Stimulated activated CD4-positive, alpha-beta T cell treated with anti-CD3 and anti-CD28 coated beads, Interleukin-12 subunit alpha, Interleukin-12 subunit beta, amount 100 ng/mL, for 24 hours (primary cell): ENCODE measurements at places on chromosomes 4 and X.

GRCh38 chrX:40727581-40728252 is 7.6 kb downstream of the MED14 start:
- DNase-seq = no peak

GRCh38 chr4:8914461-8915171 is 43.0 kb upstream of the HMX1 start:
- no peak for DNase-seq

GRCh38 chr4:17468619-17469221 is 43.2 kb downstream of the QDPR start:
- no peak for DNase-seq

- no peak for DNase-seq
These were observed 3.4 kb downstream of the CD38 start for GRCh38 chr4:15781427-15782095.

DNA sequence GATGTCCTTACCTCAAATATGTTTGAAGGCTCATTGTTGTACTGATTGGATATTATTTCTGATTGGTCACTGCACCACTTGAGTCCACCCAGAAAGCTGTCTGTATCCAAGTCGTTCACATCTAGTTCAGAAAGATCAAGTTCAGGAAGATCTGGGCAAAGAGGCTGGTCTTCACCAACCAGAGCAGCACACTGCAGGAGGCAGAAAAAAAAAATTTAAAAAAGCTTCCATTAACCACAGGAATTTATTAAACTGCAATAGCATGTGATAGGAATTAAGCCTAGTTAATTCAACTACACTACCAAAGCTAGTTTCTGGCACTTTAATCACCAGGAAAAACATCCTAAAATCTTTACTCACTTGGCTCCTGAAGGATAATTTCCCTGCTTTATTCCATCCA is 5.1 kb downstream of the PPARGC1A start:
- DNase-seq = no peak

DNA sequence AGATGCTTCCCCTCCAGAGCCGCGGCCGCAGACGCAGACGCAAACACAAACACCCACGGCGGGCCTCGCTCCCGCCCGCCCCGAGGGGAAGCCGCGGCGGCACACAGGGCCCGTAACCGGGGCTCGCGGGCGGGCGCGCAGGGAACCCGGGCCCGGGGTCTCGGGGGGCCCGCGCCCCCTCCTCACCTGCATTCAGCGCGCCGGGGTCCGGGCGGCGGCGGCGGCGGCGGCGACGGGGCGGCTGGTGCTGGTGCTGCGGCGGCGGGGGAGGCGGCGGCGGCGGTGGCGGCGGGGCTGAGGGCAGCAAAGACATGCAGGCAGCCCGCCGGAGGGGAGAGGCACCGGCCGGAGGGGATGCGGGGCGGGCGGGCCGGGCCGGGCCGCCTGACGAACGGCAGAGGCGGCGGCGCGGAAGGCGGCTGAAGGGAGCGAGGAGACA is 255 bp upstream of the CNOT6L start:
- peak; percentile 52 for DNase-seq

GRCh38 chr4:176781739-176782100 is 11.0 kb downstream of the VEGFC start:
- DNase-seq = no peak

GRCh38 chr4:41696763-41697162 is 51.8 kb downstream of the PHOX2B start:
- no peak for DNase-seq

DNA sequence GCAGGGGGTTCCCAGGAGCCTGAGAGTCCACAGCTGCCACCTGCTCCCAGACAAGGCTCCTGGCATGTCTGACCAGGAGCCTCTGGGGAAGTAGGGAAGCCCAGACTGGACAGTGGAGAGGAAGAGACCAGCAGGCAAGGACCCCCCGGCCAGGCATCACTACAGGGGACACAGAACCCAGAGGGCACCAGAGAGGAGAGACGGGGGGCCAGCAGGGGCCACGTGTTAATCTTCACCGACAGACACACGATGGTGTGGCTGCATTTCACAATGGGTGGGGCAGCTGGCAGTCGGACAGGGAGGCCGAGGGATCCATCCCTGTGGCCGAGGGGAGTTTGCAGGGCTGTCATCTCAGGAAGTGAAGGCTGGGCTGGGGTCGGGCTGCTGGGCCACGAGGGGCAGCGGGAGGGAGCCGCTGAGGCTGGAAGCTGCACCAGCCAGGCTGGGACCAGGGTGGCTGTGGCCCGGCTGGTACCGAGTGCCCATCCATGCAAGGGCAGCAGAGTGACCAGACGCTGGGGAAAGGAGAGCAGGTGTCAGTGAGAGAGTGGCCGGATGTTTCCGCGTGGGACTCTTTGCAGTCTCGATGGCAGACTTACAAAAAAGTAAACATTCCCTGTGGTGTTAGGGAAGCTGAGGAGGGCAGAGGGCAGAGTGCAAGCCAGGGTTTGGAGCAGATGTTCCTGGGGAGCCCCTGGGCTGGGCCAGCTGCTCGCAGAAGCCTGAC is 4.7 kb downstream of the PDE6B start:
- DNase-seq = no peak

- DNase-seq = no peak
These were observed 79.8 kb downstream of the SPANXN3 start for GRCh38 chrX:143437439-143437838.

DNA sequence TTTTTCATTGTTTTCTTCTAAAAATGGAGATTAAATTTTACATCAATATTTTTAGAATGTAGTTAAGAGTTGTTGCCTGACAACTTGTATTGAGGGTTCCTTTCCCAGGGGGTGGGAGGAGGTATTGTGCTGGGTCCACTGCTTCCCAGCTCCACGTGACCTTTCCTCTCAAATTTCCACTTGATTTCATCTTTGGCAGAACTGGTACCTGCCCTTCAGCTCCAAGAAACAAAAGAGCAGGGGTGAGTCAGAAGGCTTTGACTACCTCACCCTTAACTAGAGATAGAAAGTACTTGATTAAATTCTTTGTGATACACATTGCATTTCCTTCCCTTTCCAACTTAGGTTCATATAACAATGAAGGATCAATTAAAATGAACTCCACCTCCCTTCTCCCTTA is 19.7 kb downstream of the TRIM2 start:
- no peak for DNase-seq

DNA sequence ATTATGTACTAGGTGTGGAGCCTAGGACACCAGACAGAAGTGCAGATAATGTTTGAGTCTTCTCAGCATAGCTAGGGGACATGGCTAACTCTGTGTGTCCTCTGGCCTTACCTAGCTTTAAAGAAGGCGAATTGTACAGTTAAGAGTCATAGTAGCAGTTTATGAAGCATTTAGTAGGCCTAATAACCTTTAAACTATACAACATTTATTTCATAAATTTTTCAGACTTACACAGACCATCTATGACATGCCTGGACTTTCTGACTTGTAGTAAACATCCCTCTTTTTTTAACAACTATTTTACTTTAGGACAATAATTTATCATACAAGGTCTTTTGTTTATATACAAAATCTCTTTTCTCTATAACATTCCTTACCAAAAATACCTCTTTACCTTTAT is 37.4 kb downstream of the ETNPPL start:
- DNase-seq = no peak

- no peak for DNase-seq
These were observed 176.8 kb downstream of the SCFD2 start for GRCh38 chr4:53189011-53189410.

- no peak for DNase-seq
These were observed 161.0 kb upstream of the ANKRD50 start for GRCh38 chr4:124873361-124874171.

GRCh38 chr4:107304699-107305286 is 268.7 kb upstream of the DKK2 start:
- DNase-seq = no peak

DNA sequence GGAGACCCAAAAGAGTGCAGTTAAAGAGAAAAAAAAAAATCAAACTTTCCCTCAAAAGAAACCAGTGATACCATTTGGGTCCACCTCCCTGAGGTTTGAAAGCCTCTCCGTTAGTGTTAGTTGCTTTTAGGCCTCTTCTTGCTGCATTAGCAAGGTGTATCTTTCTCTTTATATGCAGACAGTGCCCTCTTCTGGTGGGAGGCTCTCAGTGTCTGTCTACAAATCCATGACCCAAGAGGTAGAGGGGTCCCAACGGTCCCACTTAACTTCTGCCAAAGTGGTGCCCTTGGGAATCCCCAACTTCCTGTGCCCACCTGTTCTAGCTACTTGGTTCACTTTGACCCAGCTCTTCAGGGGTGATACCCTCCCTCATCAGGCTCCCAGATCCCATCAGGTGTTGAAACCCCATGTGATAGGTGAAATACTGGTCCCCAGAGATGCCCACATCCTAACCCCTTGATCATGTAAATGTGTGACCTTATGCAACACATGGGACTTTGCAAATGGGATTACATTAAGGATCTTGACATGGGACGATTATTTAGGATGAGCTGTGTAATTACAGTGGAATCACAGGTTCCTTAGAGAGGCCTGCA is 63.7 kb upstream of the CD99 start:
- DNase-seq = peak; percentile 25

- no peak for DNase-seq
These were observed 57.9 kb downstream of the CFAP299 start for GRCh38 chr4:80393246-80393969.

DNA sequence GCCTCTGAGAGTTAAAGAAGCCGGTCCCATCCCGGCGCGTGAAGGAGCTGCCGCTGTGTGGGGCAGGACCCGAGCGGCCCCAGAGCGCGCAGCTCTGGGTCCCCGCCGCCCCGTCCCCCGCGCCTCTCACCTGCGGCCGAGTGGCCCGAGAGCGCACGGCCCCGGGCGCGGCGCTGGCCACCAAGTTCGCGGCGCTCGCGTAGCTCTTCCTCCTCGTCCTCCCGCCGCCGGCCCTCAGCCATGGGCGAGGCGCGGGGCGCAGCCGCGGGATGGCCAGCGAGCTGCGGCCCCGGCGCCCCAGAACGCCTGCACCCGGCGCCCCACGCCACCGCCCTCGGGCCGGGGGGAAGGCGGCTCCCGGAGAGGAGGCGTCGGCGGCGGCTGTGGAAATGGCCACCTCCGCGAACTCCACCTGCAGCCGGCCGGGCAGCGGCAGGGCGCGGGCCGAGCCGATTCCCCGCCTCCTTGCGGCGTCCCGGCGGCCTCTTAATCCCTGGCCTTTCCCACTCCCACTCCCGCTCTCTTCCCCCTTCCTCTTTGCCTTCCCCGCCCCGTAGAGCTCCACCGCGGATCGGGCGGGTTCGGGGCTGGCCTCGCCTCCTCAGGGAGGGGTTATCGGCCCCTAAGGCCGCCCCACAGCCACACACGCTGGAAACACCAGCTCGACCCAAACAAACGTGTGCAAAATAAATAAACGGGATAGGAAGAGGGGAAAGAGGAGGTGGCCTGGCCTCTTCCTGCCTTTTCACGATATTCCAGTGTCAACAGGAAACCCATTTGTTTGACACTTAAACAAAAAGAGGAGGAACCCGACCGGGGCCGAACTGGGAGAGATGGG is at the start of gene SH3D19:
SH3D19 (minus strand) TSS at position 495 of the 838 bp plus-strand sequence; CDS start at position 242, 253 bp downstream.
- peak; percentile 3 for DNase-seq

DNA sequence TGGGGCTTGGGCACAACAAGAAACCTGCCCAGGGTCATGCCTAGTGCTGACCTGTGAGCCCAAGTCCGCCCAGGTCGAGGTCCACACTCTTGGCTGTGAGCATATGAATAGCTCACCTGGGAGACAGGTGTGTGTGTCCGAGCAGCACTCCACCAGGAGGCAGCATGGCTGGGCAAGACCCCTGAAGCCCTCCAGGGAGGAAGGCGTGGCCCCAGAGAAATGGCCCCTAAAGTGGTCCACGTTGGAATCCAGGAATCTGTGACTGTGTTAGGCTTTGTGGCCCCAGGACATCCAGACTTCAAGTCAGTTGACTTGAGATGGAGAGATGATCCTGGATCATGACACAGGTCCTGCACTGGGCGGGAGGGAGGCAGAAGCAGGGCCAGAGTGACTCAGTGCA is 138.8 kb downstream of the CPZ start:
- no peak for DNase-seq

DNA sequence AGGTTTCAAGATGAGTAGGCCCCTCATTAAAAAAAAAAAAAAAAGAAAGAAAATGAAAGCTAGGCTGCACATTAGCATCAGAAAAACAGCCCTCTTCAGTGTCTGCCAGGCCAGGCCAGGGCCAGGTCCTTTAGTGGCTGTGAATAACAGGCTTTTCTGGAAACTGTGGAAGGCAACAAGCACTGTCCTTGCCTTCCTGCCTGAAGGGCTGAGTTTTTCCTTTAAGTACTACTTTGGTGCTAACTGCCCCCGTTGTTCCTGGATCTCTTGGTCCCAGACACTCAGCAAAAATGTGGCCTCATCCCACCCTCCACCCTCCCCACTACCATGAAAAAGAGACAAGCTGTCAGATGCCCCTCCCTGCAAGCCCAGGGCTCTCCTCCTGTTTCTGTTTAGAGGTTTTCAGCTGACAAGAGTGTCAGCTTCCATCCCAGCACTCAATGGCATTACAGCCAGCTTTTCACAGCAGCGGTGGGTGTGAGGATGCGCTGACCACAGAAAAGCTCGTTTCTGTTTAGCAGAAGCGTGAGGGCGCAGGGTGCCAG is 174.2 kb downstream of the NHS start:
- no peak for DNase-seq

GRCh38 chrX:135437867-135438733 is 16.4 kb downstream of the SMIM10L2A start:
- DNase-seq = no peak

GRCh38 chr4:2595952-2596552 is 59.6 kb downstream of the FAM193A start:
- no peak for DNase-seq

GRCh38 chr4:101102114-101102742 is 245.1 kb downstream of the PPP3CA start:
- DNase-seq = no peak

GRCh38 chr4:146634825-146635224 is 3.9 kb upstream of the POU4F2 start:
- DNase-seq = no peak

GRCh38 chrX:118526149-118526548 is 30.5 kb downstream of the DOCK11 start:
- no peak for DNase-seq

- no peak for DNase-seq
These were observed 34.8 kb upstream of the DCK start for GRCh38 chr4:70958681-70959080.

DNA sequence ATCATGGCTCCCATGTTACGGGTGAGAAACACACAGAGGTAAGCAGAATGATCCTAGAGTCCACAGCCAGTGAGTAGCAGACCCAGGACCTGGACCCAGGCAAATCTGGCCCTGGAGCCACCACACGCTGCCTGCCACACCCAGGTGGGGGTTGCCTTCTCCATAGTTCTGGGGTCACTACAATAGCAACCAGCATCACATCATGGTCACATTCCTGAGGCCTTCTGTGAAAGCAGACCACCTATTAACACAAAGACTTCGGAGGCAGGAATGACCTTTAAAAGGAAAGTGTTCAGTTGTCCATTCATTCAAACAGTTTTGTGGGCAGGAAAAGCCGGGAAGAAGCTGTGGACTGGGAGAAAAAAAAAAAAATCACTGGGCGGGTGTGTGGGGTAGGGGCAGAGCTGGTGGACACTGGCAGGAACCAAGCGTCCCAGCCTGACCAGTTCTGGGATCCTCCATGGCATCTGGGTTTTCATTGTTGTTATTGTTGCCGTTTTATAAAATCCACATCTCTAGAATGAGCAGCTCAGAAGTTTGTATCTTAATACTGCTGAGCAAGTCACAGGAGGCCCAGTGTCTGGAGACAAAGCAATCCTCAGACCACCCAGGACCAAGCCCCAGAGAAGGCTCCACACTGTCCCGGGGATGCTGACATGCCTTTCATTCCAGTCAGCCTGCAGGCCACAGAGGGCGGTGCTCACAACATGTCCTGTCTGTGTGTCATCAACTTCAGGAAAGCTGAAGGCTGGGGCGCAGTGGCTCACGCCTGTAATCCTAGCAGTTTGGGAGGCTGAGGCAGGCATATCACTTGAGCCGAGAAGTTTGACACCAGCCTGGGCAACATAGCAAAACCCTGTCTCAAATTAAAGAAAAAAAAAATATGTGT is 67.0 kb downstream of the SEL1L3 start:
- DNase-seq = no peak
